ENCODE measurements at places on chromosomes 7 and 10.
A peak's percentile ranks its signal among the peaks of the same experiment; 100 is the strongest.

DNA sequence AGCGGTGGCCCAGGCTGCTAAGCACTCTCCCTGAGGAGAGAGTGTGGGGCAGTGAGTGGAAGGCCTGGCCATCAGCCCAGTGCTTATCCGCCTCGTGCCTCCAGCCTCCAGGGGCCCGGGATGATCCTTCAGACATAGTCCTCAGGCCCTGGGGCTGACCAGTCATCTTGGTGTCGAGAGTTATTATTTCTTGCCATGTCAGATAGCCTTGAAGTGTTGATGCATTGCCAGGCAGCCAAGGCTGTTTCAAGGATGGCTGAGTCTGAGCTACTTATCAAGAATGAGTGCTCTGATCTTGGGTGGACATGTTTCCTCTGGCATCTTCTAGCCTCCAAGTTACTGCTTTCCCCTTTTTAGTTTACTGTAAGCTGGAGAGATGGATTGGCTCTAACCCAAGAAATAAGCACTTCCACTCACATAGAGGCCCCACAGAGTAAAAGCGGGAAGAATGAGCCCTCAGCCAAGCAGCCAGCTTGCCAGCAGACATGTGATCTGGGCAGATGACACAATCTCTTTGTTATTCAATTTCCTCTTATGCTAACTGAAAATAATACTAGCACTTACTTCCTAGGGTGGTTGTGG, 136.5 kb upstream of the NAMPT start:
- DNase-seq = no peak

DNA sequence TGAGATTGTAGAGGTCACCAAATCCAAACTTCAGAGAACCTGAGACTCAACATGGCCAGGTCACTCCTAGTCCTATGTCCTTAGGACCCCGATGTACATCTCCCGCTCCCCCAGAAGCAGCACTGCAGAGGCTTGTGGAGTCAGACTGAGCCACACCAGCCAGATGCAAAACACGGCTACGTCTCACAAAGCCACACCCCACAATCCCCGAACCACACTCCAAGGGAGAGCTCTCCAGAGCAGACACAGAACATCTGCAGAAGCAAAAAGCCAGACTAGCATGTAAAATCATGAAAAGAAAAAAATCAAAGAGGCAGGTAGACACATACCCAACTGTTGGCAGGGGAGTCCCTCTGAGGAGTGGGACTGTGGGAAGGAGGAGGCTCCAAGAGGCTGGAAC, 104.9 kb downstream of the CTBP2 start:
- no peak for DNase-seq

GRCh38 chr7:2880874-2881533, 36.9 kb upstream of the GNA12 start:
- peak; percentile 54 for DNase-seq

DNA sequence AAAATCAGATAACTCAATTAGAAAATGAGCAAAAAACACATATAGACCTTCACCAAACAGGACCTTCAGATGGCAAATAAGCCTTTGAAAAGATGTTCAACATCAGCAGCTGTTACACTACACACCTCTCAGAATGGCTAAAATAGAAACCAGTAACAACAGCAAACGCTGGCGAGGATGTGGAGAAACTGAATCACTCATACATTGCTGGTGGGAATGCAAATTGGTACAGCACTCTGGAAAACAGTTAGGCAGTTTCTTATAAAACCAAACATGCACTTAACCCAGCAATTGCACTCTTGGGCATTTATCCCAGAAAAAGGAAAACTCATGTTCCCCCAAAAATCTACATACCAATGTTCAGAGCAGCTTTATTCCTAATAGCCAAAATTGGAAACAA, 37.7 kb upstream of the SMARCD3 start:
- no peak for DNase-seq

GRCh38 chr7:30451539-30452279, 26.9 kb downstream of the NOD1 start:
- DNase-seq = no peak

DNA sequence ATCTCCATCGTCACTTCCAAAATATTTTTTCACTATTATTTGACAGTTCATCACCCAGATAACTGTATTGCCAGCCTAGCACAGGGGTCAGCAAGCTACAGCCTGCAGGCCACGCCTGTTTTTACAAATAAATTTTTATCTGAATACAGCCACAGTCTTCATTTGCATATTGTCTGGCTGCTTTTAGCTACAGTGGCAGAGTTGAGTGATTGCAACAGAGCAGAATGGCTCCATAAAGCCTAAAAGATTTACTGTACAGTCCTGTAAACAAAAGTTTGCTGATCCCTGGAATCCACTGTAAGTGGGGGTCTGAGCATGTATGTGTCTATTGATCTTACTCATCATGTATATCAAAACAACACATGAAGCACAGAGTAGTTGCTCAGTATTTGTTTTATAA, 45.9 kb upstream of the GNAI1 start:
- no peak for DNase-seq

DNA sequence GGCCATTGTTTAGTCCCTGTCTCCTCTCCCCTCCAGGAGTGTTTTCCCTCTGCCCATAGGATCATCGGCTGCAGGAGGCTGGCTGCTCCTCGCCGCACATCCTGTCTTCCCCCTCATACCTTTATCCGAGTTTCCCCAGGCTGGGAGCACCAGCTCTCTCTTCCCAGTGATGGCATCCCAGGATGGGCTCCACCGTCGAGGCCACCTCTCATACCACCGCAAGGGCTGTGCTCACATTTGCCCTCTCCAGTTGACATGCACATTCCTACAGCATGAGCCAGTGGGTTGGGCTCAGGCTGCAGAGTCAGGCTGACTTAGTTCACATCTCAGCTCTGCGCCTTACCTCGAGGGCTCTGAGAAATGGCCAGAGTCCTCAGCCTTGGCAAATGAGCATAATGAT, 12.1 kb downstream of the HKDC1 start:
- no peak for DNase-seq

DNA sequence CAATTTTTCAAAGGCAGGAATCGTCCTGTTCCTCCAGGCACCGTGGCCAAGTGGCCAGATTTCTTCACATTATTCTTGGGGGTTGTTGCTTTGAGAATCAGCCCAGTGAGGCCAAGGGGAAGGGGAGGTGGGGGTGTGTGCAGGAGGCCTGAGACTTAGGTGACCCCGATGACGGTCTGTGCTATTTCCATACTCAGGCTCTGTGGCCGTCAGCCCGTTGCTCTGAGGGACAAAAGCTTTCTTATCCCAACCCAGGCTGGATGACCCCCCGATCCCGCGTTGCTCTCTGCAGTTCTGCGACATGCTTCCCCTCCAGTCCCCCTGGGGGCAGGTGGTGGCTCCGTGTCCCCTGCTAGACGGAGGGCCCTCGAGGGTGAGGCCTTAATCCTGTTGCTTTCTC, 14.2 kb downstream of the DOCK1 start:
- no peak for DNase-seq

DNA sequence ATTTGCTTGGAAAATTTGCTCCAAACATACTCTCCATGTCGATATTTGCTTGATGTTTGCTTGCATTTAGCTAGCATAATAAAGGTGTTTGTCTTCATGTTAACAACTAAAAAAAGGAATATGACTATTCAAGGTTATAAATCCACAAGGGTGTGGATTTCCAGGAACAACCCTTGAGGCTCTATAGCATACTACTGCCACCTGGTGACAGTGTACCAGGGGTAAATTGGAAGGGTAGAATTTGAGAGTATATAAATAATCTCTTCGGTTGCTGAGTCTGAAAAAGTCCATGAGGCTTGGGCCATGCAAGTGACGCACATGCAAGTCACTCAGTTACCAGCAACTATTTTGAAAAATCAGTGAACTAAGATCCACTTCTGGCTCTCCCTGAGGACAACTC, 68.4 kb downstream of the SLIT1 start:
- no peak for DNase-seq

DNA sequence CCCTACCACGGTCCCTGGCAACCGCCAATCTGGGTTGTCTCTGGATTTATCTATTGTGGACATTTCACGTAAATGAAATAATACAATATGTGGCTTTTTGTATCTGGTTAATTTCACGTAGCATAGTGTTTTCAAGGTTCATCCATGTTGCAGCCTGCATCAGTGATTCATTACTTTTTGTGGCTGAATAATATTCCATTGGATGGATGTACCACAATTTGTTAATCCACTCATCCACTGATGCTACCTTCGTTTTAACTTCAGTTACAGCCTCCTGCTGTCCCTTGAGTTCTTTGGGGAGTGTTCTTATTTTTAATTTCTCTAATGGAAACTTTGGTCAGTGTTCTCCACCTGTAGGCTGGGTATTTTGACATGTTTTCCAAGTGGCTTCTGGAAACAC, 49.5 kb downstream of the GRK5 start:
- no peak for DNase-seq

- DNase-seq = no peak
These were observed 68.6 kb downstream of the JAZF1 start for GRCh38 chr7:28112012-28112411.

- no peak for DNase-seq
These were observed 1.9 kb downstream of the VWDE start for GRCh38 chr7:12401538-12402364.

GRCh38 chr7:37973915-37974314, 53.5 kb downstream of the EPDR1 start:
- no peak for DNase-seq

GRCh38 chr7:157527686-157528085, 190.9 kb downstream of the DNAJB6 start:
- no peak for DNase-seq
